ENCODE measurements at places on chromosomes 3 and 15. TPM values are rescaled to one million over a fixed set of nuclear protein-coding genes. Genes with fewer than 3 reads are reported as not detected.

Gene DUOX1
- 0.43 TPM for polyA plus RNA-seq

Gene MYEF2
- 1.6 TPM for polyA plus RNA-seq

Gene FAM81A
- 0.94 TPM for polyA plus RNA-seq

Gene PSTPIP1
- 127 TPM for polyA plus RNA-seq

Gene CHRNA7
- polyA plus RNA-seq = 0.06 TPM

Gene CCR8
- polyA plus RNA-seq = 1.1 TPM

Gene GP5
- 0.37 TPM for polyA plus RNA-seq

Gene MAP1A
- 0.04 TPM for polyA plus RNA-seq

Gene DPPA4
- 2.3 TPM for polyA plus RNA-seq

Gene XXYLT1
- polyA plus RNA-seq = 15.7 TPM

Gene SLCO2A1
- not detected for polyA plus RNA-seq

Gene SPINK8
- polyA plus RNA-seq = not detected

Gene SLC9C1
- not detected for polyA plus RNA-seq

Data from immature natural killer cell (primary cell).